Activated T-cell treated with anti-CD3 and anti-CD28 coated beads for 1 hour (primary cell): ENCODE measurements at places on chromosomes 4 and X.

- no peak for DNase-seq
Measured at GRCh38 chrX:149272690-149273463, 232.2 kb downstream of the IDS start.

DNA sequence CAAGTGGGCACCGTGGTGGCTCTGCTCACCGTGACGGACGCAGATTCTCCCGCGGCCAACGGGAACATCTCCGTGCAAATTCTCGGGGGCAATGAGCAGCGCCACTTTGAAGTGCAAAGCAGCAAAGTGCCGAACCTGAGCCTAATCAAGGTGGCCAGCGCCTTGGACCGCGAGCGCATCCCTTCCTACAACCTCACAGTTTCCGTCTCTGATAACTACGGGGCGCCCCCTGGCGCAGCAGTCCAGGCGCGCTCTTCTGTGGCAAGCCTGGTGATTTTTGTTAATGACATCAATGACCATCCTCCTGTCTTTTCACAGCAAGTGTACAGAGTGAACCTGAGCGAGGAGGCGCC lies 2.7 kb downstream of the FAT4 start:
- no peak for DNase-seq

GRCh38 chr4:188214861-188215260 lies 75.6 kb downstream of the TRIML1 start:
- no peak for DNase-seq

DNA sequence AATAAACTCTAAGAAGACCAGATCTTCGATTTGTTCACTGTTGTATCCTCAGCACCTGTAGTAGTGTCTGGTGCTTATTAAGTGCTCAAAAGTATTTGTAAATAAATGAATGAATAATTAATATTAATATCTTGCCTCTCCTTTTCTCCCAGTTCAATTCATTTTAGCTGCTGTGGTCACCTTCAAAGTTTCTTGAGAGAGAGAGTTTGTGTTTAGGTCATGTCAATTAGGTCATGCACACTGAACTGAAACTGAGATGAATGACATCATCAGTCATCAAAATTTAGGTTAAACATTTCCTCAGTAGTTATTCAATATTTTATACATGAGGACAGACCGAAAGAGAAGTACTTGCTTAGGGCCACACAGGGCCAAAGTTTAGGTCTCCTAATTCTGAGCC lies 73.5 kb downstream of the ANXA3 start:
- no peak for DNase-seq

- no peak for DNase-seq
Measured at GRCh38 chr4:41148931-41149330, 65.4 kb downstream of the APBB2 start.

DNA sequence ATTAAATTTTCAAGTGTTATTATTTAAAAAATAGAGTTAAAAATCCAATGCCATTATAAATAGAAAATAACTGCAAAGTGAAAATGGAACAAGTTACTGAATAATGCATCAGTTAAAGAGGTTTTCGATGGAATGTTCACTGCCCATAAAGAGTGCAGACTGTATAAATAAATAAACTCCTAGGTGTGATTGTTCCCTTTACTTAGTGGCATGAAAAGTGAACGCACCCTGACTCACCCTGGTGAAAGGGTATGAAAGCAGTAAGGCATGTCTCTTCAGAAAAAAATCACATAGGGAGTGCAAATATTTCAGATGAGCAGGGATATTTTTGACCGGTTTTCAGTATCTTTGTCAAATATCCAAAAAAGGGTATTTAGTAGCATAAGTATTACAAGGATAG lies 387.8 kb downstream of the DCAF12L2 start:
- no peak for DNase-seq

DNA sequence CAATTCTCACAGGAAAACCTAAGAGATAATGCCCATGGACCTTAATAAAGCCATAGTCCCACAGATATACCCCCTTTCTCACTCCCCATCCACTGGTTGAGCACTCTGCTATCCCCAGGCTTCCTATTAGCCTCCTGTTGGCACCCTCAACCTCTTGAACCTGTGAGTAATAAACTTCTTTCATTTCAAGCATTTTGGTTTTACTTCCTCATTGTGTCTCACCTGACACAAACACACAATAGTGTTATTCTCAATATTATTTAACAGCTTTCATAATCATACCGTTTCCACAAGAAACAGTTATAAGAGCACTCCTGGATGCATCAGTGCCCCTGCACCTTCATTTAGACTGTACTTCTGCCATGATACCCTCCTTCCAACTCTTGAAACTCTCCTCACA lies 56.8 kb downstream of the TRPC5 start:
- no peak for DNase-seq

- DNase-seq, result no peak
Measured at GRCh38 chr4:74466242-74466641, 21.3 kb downstream of the AREG start.

DNA sequence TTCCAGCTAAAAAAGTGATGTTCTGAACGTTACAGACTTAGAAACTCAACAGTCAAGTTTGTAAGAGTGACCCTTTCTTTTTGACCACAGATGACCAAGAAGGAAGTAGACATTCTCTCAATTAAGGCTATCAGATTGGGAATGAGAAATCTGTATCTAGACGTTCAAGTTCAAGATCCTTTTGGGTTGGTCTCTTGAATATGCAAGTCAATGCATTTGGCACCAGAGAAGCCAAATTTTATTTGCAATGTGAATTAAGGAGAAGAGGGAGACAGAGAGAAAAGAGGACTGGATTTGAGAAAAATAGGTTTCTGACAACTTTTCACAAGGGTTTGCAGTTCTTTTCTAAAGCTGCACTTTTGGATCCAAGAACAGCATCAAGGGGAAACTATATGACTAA lies 17.5 kb upstream of the SULT1E1 start:
- no peak for DNase-seq

DNA sequence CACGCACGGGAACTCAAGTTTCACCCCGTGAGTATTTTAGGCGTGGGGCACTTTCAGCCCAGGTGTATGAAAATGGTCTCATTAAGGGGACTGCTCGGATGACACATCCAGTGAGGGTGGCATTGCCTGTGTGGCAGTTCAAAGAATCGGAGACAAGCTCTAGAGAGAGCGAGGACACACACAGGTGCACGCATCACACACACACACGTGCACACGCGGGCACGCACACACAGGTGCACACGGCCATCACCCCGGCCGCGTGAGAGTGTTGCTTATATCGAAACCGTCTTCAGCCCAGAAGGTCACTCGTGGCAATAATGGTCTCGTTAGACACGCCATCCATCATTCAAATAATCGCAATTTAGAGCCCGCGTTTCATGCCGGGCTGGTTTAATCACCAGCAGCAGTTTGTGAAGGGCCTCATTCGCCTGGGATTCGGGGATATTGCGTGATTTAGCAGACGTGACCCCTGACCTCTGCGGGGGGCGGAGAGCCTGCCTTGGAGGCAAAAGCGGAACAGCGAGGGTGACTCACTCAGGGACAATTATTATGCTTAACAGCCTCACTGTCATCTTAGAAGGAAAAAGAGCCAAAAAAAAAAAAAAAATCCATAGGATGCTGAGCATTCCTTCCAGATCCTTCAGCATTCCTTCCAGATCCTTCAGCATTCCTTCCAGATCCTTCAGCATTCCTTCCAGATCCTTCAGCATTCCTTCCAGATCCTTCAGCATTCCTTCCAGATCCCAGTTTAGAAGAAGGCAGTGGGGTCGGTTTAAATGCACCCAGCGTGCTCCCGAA lies 89.4 kb upstream of the PPP2R3B start:
- no peak for DNase-seq

DNA sequence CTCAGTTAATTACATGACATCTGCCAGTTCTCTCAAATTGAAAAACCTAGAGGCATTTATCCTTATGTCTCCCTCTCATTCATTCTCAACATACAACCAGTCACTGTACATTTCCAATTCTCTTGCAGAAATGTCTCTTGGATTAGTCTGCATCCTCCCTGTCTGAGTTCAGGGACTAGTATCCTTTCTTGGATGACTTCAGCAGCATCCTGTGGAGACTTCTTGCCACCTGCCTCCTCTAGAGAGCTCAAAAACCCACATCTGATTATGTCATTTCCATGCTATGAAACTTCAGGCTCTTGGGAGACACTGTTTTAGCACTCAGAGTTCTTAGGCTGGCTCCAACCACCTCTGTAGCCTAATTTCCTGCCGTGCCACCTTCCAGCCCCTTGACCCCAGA lies 515.1 kb upstream of the DIPK2B start:
- no peak for DNase-seq

GRCh38 chr4:154073107-154073822 lies 284.4 kb upstream of the SFRP2 start:
- DNase-seq, result no peak

- no peak for DNase-seq
Measured at GRCh38 chrX:51569561-51569960, 49.2 kb downstream of the CENPVL3 start.

DNA sequence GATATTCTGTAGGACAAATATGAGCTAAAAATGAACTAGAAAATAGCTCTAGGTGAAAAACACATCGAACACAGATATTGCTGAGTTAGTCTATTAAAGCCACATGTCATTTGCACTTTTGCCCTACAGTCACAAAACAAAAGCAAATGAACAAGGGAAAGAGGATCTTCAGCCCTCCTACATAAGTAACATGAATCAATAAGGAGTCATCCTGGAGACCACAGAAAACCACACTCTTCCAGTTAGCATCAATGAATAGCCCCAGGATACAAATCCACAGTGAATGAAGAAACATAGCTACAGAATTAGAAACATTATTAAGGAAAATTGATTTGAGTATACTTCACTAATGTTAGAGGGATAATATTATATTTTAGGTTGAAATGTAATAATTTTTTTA lies 311.4 kb downstream of the MAPK10 start:
- DNase-seq, result no peak

- no peak for DNase-seq
Measured at GRCh38 chr4:3440979-3441500, 728 bp upstream of the HGFAC start.

- DNase-seq, result no peak
Measured at GRCh38 chrX:41779030-41779564, 55.1 kb downstream of the GPR82 start.

- no peak for DNase-seq
Measured at GRCh38 chr4:45036677-45037076, 310.3 kb upstream of the GNPDA2 start.

GRCh38 chr4:7153711-7154110 lies 38.6 kb upstream of the SORCS2 start:
- no peak for DNase-seq

DNA sequence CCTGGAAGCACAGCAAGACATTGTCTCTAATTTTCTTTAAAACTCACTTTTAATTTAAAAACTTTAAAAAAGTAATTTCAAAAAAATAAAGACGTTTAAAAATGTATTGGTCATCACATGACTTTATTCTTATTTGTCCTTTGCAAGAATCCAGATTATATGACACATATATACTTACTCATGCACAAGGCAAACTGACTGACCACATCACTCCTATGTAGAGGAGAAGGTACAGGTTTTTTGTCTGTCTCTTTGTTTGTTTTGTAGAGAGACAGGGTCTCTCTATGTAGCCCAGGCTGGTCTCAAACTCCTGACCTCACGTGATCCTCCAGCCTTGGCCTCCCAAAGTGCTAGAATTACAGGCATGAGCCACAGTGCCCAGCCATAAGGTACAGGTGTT lies 28.6 kb downstream of the MAML3 start:
- no peak for DNase-seq

GRCh38 chrX:41475191-41475590 lies 28.0 kb downstream of the NYX start:
- DNase-seq, result no peak

DNA sequence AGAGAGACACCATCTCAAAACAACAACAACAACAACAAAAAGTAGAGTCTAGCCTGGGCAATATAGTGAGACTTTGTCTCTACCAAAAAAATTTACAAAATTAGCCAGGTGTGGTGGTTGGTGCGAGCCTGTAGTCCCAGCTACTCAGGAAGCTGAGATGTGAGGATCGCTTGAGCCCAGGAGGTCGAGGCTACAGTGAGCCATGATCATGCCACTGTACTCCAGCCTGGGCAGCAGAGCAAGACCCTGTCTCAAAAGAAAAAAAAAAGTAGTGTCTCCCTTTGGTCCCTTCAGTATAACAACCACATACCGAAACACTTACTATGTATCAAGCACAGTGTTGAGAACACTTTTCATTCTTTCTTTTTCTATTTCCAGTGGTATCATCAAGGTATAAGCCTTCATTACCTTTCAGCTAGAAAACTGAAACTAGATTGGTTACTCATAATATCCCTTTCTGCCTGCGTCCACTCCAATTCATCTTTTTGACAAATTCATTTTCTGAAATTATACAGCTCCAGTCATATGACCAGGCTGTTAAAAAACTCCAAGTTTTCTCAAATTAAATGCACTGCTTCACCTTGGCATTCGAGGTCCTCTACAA lies 54.1 kb downstream of the RPS6KA3 start:
- DNase-seq, result no peak

- no peak for DNase-seq
Measured at GRCh38 chrX:46366381-46367207, 178.6 kb downstream of the ZNF674 start.

DNA sequence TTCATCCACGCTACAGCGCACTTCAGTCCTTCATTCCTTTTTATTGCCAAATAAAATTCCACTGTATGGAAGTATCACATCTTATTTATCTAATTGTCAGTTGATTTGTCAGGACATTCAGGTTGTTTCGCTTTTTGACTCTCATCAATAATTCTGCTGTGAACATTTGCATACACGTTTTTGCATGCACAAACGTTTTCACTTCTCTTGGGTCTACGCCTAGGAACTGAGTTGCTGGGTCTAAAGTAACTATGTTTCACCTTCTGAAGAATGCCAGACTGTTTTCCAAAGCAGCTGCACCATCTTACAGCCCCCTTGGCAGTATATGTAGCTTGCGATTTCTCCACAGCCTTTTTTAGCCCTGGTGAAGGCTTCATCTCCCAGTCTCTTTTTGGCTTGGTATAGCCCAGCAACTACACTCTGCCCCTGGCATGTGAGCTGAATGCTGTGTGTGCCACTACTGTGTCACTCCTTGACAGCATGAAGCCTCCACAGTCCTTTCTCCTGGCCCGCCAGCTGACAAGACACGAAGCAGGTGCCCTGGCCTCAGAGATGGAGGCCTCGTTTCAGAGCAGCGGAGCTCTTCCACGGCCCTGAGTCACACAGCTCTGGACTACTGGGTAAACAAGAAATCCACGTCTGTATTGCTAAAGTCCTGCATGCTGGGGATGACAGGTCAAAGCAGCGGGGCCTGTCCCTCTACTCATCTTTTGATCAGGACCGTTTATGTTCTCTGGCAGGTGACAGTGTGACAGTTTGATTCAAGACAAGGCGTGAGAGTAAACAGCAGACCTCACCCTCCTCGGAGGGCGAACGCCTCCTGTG lies 75.5 kb downstream of the NSUN7 start:
- DNase-seq, result no peak
